ENCODE measurements at places on chromosomes 3 and 15.

- no peak for DNase-seq
These were observed 29.1 kb downstream of the SLC6A1 start for GRCh38 chr3:11021611-11022011.

DNA sequence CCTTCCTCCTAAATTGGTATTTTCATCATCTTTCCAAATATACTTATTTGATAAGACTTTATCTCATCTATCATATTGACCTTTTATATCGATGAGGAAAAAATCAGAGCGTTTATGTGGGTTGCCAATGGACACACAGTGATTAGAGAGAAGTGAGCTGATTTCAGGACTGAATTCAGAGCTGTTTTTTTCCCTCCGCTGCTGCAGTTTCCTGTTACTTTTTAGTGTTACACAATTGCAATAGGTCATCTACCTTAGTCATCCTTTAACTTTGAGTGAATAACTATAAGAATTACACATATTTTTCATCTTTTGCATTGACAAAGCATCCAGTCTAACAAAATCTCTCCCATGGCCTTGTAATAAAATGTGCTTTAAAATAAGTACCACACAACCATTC, 266.3 kb upstream of the CNTN4 start:
- no peak for DNase-seq

- DNase-seq = no peak
These were observed 62.4 kb downstream of the CD200 start for GRCh38 chr3:112395181-112395895.

DNA sequence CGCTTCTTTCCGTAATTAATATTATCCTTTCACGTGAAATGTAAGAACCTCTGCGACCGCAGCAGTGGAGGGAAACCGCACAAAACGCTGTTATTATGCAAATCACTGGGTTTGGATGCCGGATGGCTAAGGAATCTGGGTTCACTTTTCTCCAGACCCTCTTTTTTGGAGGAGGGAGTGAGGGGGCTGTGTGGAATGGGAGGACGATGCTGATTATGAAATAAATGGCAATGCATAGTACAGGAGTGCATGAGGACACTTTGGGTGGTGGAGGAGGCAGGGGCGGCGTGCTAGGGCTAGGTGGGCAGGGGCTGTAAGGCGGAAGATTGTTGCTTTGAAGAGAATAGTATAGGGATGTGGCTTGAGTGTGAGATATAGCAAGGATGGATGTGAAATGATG, 1.8 kb downstream of the CADM2 start:
- DNase-seq = no peak

DNA sequence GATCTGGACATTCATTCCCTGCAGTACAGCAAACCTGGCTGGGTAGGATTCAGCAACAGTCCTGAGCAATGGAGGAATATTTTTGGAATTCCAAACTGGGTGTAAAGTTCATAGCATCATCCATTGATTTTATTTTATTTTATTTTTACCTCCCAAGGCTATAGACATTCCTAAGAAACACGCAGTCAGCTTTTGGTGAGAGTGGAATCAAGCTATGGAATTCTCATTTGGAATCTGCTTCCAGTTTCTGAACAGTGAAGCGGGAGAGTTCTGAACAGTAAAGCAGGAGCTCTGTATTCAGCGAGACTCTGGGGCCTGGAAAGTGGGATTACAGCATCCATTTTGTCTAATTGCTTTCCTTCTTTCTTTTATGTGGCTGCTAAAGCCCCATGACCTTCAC, 1.4 kb upstream of the PDZRN3 start:
- DNase-seq = no peak

DNA sequence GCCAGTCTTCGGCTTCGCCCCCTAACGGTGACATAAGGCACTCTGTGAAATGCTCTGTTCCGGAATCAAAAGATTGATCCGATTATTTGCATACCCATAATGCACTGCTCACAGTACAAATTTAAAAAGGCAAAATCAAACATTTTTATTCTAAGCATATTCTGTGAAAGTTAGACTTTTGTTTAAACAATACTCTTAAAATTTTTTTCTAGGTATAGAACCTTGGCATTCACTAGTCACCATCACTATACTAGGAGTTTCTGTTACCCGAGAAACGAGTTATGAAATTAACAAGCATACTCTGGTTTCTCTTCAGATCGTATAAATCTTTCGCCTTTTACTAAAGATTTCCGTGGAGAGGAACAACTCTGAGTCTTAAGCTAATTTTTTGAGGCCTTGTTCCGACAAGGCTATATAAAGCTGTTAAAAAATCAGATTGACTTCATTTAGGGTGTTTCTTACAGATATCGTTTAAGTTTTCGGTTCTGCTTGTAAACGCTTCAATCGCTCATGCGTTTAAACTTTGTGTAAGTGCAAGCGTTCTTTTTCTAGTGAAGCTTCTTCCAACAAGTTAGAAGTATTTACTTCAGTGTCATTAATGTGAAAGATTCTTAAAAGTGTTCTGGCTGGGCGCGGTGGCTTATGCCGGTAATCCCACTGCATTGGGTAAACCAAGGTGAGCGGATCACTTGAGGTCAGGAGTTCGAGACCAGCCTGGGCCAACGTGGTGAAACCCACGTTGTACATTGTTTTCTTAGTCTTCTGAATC, at the start of gene RNU5B-1:
Gene RNU5B-1 (plus strand): TSS at position 297 of the 769 bp plus-strand sequence.
- peak; percentile 96 for DNase-seq

GRCh38 chr3:67031986-67032385, 33.9 kb downstream of the KBTBD8 start:
- no peak for DNase-seq

- no peak for DNase-seq
These were observed 145.3 kb upstream of the DPH6 start for GRCh38 chr15:35691173-35691761.

GRCh38 chr15:49865925-49866757, 245.3 kb downstream of the DTWD1 start:
- DNase-seq = no peak

GRCh38 chr3:61387817-61388216, 136.6 kb upstream of the FHIT start:
- DNase-seq = no peak

DNA sequence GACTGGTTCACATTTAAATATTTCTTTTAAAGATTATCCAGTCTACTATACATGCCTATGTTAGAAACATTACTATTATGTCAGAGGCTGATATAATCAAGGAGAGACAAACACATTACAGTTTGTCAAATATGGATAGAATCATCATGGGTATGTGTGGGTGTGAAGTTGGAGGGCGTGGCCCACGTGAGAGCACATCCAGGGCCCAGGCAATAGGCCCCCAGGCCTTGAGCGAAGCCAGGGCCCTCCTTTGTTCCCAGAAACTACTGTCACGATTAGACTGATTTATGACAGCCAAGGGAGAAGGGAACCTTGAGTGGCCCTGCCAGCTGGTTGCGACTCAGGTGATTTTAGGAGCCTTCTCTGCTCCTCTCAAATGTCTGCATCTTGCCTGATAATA, 26.9 kb upstream of the LDHAL6B start:
- no peak for DNase-seq

DNA sequence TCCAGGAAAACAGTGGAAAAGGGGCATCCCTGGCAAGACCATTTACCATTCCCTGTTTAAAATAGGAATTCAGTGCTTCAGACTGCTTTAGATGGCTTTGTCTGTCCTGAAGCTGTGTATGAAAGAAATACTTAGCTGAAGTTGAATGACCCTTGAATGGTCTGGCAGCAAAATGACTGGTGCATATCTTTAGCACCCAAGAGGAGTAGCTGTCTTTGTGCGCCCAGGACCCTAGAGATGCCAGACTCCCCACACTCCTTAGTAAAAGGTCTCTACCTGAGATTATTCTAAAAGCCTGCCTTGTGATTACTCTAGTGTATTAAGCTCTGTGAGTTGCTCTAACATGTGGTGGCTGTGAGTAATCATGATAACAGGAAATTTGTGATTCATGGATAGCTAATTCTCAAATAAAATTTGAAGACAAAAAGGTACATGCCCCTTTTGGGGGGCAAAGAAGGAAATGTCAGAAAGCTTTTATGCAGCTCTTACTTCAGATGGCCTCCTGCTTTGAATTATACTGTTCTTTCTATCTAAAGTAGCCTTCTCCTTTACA, 3.2 kb downstream of the MAPKBP1 start:
- DNase-seq = no peak

GRCh38 chr3:123122525-123123315, 55.9 kb downstream of the PDIA5 start:
- no peak for DNase-seq

GRCh38 chr3:56952846-56953245, 107.6 kb upstream of the SPATA12 start:
- no peak for DNase-seq

GRCh38 chr3:13301286-13301987, 118.7 kb downstream of the NUP210 start:
- peak; percentile 28 for DNase-seq

- no peak for DNase-seq
These were observed 81.5 kb downstream of the SENP2 start for GRCh38 chr3:185667574-185667973.

GRCh38 chr15:40940296-40940801, 11.2 kb downstream of the DLL4 start:
- peak; percentile 51 for DNase-seq

DNA sequence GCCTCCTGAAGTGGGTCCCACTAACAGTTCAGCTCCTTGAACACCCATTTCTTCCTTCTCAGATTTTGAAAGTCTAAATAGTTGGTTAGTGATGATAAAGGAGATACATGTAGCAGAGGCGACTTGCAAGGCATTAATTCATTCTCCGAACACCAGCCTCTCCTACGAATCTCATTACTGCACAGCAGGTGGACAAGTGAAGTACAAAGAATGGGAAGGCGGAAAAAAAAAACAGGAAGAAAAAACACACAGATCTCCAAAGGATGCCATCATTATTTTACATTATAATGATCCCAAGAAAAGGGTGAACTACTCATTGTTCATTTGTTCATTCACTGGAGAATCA, 276.5 kb downstream of the MAGI1 start:
- DNase-seq = no peak

DNA sequence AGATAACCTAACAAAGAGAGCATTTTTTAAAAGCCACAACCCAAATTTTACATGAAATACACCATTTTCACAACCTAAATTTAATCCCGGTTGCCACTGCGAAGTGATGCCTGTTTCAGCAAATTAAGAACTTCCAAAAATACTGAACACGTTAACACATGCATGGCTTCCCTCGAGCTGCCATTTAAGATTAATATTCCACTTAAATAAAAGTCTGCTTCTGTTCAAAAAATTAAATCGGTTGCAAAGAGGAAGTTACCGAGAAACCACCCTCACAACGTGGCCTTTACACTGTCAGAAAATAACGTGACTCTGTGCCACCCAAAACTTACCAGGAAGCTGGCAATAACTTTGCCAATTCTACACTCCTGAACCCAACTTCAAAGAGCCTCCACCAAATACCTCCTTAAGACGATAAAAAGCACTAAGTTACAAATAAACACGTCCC, 1.2 kb downstream of the TBL1XR1 start:
- DNase-seq = no peak

DNA sequence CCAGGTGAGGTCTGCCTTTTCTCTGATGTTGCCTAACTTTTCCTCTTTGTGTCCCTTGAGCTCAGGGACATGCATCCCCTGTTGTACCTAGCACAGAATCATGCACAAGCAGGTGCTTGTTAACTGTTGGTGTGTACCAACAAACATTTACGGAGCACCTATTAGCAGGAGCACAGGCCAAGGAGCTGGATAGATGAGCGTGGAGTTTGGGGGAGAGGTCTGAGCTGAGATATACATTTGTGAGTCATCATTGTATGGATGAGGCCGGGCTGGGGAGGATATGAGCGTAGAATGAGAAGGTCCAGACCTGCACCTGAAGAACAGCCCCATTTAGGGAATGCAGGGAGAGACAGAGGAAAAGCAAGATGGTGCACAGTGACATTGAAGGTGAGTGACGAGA, 53.4 kb downstream of the SMAD3 start:
- no peak for DNase-seq

DNA sequence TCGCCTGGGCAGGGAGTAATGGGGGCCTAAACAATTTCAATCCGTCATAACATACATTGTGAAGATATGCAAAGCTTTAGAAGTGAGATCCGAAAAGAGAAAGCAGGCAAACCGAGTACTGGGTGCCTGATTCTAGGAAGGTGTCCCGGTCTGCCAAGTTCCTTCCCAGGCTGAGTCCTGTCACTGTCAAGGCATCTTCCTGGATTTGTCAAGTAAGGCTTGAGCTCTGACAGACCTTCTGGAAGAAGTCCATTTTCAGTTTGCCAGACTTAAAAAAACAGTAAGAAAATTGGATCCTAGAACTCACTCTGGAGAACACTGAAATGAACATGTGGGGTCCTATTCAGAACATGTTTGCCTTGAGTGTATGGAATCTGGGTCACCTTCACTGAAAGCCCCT, 253.9 kb downstream of the RORA start:
- DNase-seq = no peak

GRCh38 chr15:91072161-91072560, 27.9 kb upstream of the SV2B start:
- no peak for DNase-seq

DNA sequence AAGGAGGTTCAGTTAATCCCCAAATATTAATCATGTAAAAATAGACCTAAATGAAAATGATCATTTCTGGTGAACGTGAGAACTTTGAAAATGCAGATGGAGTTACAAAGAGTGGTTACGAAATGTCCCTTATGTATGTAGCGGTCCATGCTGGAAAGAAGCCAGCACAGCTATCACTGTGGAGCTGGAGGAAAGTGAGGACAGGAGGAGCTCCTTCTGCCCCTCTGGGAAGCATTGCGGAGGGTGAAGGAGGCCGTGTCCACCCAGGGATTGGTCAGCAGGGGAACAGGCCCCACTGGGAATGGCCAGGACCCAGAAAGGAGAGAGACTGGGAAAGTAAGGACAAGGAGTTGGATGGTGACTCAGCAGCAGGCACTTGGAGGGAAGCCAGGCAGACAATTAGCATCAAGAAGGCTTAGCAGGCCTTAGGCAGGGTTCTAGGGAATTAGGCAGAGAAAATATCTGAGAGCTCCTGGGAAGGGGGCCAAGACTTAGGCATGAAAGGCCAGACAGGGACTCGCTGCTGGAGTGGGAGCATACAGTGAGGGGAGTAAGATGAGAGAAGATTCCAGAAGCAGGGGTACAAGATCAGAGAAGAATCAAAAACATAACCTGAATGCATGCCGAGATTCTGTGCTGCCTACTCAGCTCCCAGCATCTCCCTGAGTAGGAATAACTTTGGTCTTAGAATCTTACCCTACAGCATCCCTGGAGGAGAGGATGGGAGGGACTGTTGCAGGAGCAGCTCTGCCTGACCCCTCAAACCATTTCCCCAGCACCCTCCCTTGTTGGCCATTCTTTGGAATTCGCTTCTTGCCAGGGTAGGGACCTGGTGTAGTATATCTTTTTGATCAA, 171.0 kb upstream of the UMPS start:
- no peak for DNase-seq

DNA sequence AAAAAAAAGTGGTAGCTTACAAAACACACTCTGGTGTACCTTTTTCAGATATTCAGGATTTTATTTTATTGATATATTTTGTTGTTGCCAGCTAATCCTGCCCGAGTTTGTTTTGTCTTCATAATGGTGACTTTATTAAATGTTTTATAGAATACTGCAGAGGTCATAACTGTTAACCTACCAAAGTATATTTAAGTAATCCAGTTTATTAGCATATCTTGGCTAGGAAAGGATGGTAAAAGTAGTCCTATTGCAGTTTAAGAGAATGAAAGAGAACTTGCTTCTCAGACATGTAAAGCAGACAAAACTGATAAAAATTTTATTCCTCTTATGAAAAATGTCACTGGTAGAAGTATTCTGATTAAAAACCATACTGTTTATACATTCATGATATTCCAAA, 59.2 kb upstream of the IGSF10 start:
- DNase-seq = no peak
